Lower lobe of right lung (tissue), 2 donors: ENCODE measurements at places on chromosomes 7 and 10. TPM values are rescaled to one million over a fixed set of nuclear protein-coding genes. Genes with fewer than 3 reads are reported as not detected.

- DNase-seq, result no peak
Observed at GRCh38 chr7:28125431-28126409, 54.9 kb downstream of the JAZF1 start.

GRCh38 chr10:127679642-127680255 lies 57.2 kb upstream of the FOXI2 start:
- DNase-seq, result no peak

The LRRC61 gene
- 16.2 TPM for total RNA-seq

The HTR7 gene
- 0.32 TPM for total RNA-seq

- DNase-seq, result peak; percentile 54
Observed at GRCh38 chr10:126598009-126598408, 72.5 kb downstream of the C10orf90 start.

- DNase-seq, result no peak
Observed at GRCh38 chr7:22598318-22598920, 98.4 kb upstream of the STEAP1B start.

GRCh38 chr7:7119729-7120128 lies 62.6 kb upstream of the C1GALT1 start:
- no peak for DNase-seq
